ENCODE measurements at places on chromosomes 11 and 22. TPM values are rescaled to one million over a fixed set of nuclear protein-coding genes. Genes with fewer than 3 reads are reported as not detected.

LRRC10B gene
- 0.23 TPM for total RNA-seq

DNA sequence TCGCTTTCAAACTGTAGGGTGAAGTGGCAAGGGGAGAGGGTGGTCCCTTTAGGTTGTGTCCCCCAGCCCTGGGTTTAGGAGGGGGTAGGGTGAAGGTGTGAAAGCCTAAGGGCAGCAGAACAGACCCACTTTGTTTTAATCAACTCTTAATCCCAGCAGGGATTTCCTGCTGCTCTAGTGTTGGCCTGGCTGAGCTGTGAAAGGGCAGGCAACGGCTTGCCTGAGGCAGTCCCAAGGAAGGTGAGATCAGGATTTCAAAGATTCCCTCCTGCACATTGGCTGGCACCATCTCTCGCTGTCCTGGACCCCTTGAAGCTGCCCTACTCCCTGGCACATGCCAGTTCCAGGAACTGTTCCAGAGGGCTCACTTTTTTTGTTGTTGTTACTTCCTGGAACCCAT, 221.3 kb downstream of the INSC start:
- DNase-seq = no peak

- DNase-seq = no peak
Observed at GRCh38 chr11:2808850-2809846, 76.4 kb downstream of the CDKN1C start.

- DNase-seq = no peak
Observed at GRCh38 chr11:87859636-87860035, 315.6 kb downstream of the RAB38 start.

GRCh38 chr11:14424096-14424495, 65.1 kb upstream of the RRAS2 start:
- DNase-seq = peak; percentile 32

MAP6 gene
- total RNA-seq = 0.40 TPM

GRCh38 chr11:115670538-115671205, 166.5 kb upstream of the CADM1 start:
- no peak for DNase-seq

Measured in Daoy (cell line).